NCI-H1436 treated with DMSO at 0.1 percent for 48 hours (cell line): ENCODE measurements at places on chromosomes 2 and 18.

GRCh38 chr2:38557217-38557616, 45.5 kb downstream of the HNRNPLL start:
- no peak for DNase-seq

- no peak for DNase-seq
These were observed 307.7 kb downstream of the STK39 start for GRCh38 chr2:167939514-167940345.

DNA sequence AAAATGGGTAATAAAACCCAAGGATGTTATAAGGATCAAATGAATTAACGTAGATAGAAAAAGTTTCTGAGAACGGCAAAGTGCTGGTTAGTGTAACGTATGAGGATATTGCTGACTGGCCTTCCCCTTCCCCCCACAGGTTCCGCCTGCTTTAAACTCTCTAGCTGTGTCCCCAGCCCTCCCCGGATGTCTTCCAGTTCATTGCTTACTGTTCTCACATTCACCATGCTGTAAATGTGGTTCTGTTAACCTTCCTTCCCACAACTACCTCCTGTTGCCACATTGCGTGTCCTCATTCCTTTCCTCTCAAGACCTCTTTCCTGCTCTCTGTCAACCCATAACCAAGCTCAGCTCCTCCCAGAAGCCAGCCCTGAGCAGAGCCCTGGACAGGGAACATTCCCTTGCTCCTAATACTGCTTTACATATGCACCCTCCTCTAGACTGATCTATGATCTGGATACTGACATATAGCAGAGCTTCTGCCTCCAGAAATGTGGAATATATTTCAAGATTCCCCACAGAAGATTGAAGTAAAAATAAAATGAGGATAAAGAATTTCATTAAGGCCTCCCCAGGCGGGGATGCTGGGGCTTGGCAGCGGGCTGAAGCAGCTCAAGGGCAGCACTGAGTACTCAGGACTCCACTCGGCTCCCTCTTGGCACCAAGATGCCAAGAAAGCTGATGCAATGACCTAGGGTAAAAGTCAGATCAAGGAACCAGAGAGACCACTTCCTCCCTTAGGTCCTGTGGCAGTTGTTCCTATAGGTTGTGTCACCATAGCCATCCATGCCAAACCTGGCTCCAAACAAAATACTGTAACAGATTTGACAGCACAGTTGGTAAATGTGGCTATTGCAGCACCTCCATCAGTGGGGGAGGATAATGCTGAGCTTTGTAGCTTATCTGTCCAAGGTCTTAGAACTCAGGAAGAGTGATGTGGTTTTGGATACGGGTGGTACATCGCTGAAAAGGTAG, 136.4 kb upstream of the PIK3C3 start:
- DNase-seq, result no peak

DNA sequence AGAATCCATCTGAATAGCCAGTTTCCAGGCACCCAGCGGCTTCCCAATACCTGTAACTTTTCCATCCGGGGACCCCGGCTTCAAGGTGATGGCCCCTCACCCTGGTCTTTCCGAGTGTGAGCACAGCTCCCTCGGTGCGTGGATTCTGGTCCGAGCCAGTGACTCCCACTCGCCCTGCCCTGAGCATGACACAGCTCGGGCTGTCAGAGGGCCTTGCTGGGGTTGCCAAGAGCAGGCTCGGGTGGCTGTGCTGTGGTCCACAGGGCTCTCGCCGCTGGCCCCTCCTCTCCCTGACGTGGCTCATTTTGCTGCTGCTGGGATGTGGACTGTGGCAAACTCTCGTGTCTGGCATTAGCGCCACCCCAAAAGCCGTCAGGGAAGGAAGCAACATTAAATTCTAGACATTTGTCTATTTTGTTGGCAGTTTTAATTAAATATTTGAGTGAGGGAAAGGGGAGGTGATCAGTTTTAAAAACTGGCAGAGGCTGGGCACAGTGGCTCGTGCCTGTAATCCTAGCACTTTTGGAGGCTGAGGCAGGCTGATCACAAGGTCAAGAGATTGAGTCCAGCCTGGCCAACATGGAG, 5.6 kb upstream of the ESPNL start:
- DNase-seq, result no peak

GRCh38 chr2:200661477-200661876, 75.7 kb downstream of the AOX1 start:
- no peak for DNase-seq

- DNase-seq, result no peak
These were observed 243.8 kb downstream of the TSN start for GRCh38 chr2:121999264-121999663.

DNA sequence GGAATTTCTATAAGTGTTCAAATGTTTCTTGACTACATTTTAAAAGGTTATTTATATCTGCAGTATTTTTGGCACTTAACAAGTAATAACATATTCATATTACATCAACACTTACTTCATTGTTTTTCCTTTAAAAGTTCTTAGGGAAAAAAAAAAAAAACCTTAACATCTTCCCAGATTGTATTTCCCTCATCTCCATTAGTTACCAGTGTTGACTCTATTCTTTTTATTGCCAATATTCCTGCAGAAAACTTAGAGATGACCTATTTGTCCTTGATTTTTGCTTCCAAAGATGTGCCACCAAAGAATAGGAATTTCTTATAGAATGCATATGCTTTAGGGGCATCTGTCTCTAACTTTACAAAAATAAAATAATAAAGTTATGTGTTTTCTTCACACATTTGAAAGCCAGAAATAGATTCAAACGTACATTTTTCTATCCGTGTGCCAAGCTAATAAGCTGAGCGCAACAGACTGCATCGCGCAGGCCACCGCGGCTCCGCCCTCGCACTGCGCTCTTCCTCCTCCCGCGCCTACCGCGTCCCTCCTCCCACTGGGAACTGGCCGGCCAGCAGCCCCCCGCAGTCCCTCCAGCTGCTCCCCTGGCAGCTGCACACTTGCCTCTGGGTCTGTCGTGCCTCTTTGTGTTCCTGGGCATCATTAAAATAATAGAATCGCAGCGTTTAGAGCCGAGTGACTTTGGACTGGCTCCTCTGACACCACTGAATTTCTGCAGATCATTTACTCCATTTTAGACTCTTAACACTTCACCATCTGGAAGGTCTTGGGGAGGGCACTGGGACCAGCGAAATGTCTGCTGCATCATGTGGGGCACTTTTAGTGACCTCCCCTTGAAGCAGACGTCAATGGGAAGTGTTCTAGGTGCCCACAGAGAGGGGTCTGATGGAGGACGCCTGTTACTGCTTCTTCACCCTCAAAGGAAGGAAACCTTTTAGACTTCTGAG, 21.2 kb upstream of the NAB1 start:
- DNase-seq, result no peak

DNA sequence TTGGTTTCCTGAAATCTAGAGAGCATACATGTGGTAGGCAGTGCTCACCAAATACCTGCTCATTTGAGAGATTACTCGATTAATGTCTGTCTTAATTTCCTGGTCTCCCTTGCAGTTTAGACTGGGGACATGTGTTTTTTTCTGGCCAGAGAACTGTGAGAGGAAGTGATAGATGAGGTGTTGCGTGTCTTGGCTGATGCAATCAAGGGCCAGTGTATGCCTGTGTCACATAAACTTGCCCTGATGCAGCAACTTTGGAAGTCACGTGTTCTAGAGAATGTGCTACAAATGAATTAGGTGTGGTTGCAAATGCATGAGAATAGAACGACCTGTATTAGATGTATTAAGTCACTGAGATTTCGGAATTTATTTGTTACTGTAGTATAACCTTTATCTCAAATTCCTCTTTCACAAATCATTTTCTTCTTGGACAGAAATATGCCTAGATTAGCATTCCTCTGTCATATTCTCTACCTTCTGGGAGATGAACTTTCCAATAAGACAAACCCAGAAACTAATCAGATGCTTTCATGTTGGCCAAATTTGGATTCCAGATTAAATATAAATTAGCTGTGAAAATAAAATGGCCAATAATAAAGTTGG, 9.9 kb upstream of the IL1A start:
- DNase-seq, result no peak

DNA sequence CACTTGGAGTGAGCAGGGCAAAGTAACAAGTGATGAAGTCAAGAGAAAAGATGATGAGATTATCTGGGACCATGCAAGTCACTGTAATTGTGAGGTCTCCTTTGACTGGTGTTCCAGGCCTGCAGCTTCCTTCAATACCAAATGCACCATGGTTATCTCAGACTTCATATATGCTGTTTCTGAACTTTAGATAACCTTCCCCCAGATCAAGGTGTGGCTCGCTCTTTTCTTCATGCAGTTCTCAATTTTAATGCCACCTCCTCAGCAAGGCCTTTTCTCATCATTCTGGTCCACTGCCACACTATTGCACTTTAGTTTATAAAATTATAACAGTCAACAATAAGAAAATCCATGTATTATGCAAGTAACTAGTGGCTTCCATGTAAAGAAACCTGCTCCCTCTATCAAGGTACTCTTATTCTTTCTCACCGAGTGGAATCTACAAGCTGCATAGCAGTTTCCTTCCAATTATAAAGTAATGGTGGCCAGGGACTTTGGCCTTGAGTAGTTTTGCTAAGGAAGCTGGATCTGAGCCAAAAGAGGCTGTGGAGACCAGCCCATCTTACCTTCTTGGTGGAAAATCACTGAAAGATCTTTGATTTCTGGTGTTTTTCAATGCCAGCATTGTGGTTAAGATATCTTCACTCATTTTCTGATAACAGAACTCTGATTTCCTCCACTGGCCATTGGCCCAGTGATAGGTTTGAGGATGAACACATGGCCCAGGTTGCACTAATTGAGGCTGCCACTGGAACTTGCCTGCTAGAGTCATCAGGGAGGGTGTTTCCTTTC, 113.6 kb downstream of the KCNE4 start:
- DNase-seq, result no peak

DNA sequence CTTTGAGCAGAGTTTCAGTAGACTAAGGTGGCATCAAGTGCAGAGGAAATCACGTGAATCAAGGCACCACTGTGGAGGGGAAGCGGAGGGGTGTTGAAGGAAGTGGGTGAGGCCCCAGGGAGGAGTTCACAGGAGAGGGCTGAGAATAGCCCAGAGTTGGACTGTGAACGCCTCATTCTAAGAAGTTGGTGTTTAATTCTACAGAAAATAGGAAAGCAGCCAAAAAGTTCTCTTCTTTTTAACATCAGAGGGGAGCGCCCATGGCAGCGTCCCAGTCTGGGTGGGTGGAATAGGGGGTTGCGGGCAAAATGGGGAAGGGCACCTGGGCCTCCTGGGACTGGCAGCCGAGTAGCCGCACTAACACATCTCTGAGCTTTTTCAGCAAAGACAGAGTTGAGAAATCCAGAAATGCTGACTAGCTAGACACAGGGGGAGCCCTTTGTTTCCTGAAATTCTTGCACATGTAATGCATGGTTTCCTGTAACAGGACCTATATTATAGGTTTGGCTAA, 97.0 kb downstream of the NEB start:
- DNase-seq, result no peak

GRCh38 chr2:121134728-121135127, 150.3 kb downstream of the TFCP2L1 start:
- no peak for DNase-seq

DNA sequence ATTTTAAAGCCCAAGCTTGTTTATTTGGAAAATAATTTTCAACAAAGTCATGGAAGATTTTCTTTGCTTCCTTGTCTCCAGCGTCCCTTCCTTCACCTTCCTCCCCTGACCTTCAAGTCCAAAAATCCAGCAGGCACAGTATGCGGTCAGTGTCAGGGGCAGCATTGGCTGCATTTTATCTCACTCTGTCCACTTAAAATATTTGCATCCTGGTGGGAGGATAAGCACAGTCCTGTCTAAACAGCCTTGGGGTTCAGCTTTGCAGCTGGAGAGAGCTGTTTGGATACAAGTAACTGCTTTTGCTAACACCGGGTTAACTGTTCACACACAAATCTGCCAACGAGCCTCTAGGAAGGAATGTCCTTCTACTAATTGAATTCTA, 318.1 kb downstream of the PDE11A start:
- no peak for DNase-seq

GRCh38 chr2:118861242-118861641, 13.8 kb upstream of the EN1 start:
- DNase-seq, result no peak

DNA sequence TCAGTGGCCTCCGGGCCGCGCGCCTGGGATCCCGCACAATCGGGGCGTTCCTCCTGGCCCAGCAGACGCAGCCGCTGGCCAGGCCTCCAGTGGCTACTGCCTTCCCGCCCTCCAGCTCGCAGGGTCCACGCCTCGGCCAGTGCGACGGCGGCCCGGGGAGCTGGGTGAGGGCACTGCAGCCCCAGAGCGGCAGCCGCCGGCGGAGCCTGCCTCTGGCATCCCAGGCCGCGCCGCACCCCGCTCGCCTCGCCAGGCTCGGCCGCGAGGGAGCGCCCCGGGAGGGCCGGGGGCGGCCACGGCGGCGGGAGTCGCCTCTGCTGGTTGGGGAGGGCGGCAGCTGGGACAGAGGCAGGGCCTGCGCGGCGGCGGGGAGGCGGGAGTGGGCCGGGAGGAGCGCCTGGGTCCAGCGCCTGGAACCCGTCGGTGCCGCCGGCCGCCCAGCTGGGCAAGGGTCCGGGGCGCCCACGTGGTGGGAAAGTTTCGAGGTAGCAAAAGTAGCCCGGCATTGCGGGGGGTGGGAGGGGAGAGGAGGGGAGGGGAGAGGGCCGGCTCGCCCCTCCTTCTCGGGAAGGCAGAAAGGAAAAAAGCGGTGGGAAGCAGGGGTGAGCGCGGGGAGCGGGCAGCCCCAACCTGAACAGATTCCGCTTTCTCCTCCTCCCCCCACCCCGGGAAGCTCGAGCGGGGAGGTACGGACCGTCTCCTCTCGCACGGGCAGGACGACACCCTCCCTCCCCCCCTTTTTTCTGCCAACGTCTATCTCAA, 1.5 kb upstream of the INHBB start:
- no peak for DNase-seq

DNA sequence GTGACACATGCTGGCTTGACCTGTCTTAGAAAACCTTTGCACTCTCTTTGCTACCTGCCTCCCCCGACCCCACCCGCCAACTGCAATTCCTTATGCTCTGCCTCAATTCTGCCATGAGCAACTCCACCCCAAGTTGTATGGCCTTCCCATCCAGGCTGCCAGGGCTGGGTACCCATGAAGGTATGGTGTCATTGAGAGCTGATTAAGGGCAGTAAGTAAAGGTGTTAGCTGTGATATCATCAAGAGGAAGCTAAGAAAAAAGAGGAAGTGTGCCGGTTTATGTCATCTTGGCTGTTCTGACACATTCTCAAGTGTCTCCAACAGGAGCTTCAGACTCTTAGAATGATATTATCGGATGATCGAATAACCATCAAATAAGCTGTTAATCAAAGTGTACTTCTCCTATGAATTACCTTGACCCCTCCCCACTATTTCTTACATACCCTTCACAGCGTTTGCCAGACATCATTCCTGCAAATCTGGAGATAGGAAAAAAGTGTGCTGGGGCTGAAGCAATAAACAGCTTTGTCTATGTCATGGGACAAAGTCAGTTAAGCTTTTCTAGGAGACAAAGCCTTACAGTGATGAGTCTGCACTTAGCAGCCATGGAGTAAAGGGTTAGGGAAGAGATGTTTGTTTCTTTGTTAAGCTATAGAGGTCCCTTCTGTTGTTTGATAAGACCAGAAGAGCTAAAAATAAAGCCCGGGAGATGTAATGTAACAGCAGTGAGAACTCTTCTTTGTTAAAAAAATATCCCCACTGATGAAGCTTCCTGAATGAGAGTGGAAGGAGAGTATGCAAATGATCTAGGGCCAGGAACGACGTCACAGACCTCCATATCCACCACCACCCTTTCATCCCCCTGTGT, 40.4 kb upstream of the SMAD2 start:
- no peak for DNase-seq
